ENCODE measurements at places on chromosomes 6 and 20.

GRCh38 chr6:46491201-46491627 is at the start of gene RCAN2:
TSS of gene RCAN2 (minus strand) at chr6:46491449.
- DNase-seq, result peak; percentile 11

- DNase-seq, result no peak
Measured at GRCh38 chr6:151131324-151132007, 108.3 kb upstream of the AKAP12 start.

- no peak for DNase-seq
Measured at GRCh38 chr6:45606831-45607400, 229.2 kb upstream of the SUPT3H start.

DNA sequence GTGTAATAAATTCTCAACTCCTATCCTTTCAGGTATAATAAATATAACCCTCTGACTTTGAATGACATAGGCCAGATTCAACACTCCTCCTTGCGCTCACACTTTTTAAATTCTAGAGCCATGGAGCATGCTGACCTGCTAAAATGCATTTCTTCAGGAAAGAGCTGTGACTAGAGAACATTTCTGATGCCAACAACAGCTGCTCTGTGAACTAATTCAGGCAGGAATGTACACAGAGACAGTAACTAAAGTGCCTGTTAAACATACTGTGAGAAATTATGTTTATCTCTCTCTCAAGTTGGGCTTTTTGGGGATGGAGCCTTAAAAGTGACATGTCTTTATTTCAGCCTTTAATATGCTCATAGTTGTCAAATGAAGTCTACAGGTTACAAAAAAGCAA is 8.3 kb downstream of the NHSL1 start:
- DNase-seq, result no peak

DNA sequence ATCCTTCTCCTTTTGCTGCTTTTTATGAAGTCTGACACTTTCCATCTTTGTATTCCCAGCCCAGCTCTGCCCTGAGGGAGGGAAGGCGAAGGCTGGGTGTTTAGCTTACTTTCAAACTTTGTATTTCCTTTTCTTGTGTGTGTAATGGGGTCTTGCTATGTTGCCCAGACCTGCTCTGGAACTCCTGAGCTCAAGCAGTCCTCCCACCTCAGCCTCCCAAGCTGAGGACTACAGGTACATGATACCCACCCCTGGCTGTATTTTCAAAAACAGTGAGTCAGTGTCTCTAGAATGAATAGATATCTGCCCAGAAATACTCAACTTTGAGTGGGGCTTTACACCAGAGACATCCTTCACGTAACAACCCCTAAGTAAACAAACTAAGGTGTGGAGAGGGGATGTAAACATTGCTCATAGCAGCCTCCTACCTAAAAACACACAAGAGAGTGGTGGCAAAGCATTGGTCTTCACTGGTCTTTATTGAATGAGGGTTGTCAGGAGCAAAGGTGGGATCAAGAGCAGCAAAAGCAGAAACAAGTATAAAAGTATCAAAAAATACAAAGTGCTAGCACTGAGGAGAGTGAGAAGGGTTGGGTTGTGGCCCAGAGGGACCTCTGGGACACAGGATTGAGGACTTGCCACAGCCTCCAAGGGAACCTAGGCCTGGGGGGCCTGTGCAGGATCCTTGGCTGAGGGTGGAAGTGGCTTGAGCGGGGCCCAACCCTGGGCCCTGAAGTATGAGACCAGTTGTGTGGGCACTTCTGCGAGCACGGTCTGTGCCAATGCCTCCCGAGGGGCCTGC is 10.2 kb downstream of the SPAG4 start:
- no peak for DNase-seq

- DNase-seq, result no peak
Measured at GRCh38 chr6:650098-650497, 6.8 kb downstream of the HUS1B start.

- DNase-seq, result no peak
Measured at GRCh38 chr6:11974089-11974488, 38.0 kb upstream of the HIVEP1 start.

DNA sequence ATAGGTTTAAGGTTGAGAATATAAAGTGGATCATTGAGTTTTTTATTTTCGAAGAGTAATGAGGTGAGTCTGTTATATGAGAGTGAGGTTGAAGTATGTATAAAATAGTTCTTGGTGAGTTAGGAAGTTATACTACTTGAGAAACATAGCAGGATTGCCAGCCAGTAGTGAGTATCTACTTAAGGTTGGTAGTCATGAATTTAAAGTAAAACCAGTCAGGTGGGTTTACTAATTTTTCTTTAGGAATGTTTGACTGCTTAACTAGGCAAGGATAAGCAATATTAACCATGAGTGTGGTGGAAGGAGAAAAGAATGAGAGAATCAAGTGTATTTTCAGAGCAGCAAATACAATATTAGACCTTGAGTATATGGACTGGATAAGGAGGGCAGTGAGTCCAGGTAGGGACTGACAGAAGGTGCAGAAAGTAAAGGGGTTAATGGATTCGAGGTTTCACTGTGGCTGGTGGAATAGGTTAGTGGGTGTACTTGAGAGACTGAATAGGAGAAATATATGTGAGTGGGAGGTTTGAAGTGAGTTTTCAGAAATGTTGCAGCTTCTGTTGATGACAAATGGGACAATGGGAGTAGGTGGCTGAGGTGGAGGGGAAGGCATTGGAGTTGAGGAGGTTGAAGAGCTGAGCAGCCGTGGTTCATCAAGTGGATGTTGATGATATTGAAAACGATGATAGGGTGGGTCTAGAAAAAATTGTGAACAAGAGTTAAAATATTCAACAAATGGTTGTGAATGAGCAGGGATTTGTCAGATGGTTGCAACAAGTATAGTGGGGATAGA is 232.5 kb upstream of the ASCC3 start:
- no peak for DNase-seq

- DNase-seq, result no peak
Measured at GRCh38 chr6:156517088-156517487, 260.1 kb upstream of the ARID1B start.

- no peak for DNase-seq
Measured at GRCh38 chr6:79467716-79468115, 69.5 kb downstream of the LCA5 start.

GRCh38 chr6:155122199-155122950 is 127.3 kb downstream of the TIAM2 start:
- no peak for DNase-seq

- DNase-seq, result no peak
Measured at GRCh38 chr6:108841377-108841855, 6.8 kb upstream of the ARMC2 start.

DNA sequence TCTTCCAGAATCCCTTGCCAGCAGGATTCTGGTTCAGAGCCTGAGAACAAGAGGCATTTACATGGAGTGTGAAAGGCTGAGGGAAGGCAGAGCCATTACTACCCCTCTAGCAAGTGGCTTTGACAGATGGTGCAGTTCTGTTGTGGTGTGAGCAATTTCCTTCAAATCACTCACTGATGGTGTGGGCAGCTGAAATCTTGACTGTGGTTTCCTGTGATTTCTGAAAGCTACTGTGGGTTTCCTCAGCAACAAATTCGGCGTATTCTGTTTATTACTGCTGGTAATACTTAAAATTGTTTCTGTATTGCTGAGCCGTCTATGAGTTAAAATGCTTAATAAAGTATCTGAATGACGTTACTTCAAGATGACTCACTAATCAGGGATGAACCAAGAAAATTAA is 181.5 kb upstream of the TCF21 start:
- DNase-seq, result no peak

DNA sequence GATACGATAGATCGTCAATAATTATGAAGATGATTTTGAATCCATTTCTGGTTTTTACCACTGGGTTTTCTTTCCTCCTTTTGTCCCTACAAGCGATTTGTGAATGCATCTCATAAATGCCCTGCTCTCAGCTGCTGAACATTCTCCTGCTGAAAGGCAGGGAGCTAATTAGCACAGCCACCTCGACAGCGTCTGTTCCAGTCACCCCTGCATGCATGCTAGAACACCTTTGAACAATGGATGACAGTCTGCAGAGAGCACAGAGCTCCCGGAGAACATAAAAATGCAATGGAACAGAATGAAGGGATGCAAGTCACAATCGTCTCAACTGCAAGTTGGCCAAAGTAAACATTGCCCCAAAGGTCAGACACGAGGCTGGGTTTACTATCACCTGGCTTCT is 105.8 kb downstream of the SLC35B3 start:
- no peak for DNase-seq

DNA sequence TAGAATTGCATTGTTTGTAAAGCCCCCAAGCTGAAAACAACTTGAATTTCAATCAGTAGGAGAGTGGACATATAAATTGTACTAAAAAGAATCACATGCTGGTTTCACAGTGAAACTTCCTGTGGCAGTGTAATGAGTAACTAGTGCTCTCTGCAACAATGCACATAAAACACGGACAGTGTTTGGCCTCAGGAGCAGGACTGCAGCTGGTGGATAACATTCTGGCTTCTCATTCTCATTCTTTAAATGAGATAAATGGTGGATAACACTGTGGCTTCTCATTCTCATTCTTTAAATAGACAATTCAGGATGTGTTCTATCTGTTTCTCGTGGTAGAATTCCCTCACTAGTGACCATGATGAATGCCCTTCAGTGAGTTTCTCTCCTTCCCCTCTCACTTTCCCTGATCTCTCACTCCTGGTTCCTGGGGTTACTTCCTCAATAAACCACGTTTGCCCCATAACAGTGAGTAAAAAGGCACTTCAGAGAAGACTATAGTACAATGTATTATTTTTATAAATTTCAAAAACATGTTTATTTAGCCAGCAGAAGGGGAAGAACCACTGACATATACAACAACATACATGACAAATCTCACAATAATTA is 59.9 kb downstream of the SLC22A2 start:
- no peak for DNase-seq

DNA sequence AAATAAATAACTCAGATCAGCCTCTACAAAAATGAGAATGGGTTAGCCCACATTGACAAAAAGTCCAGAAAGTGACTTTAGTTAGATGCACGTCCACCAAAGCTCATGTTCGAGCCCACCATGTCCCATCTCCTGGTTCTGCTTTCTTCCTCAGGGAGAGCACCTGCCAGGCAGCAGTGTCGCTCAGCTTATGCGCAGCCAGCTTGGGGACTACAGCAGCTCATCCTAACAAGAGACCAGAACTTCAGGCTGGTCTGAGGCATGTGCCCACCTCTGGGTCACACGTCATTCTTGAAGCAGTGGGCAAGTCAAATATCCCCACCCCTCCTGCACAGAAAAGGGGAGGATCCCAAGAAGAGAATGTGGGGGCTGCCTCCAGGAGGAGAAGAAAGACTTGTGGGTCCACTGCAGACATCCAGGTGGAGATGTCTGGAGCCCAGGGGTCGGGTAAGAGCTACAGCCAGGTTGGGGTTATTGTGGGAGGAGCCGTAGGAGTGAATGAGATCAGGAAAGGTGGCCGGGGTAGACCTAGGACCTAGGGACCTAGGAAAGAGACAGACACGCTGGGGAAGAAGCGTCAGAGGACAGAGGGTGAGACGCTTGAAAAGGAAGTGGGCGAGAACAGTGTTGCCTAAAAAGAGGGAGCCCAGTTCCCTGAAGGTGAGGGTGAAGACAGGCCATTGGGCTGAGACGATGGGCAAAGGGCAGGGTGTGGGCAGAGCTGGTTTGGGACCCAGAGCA is 52.5 kb downstream of the SSR1 start:
- no peak for DNase-seq

GRCh38 chr6:32700391-32701040 is 34.1 kb upstream of the HLA-DQB1 start:
- DNase-seq, result peak; percentile 27

- DNase-seq, result no peak
Measured at GRCh38 chr20:58655328-58656107, 4.4 kb downstream of the STX16 start.

DNA sequence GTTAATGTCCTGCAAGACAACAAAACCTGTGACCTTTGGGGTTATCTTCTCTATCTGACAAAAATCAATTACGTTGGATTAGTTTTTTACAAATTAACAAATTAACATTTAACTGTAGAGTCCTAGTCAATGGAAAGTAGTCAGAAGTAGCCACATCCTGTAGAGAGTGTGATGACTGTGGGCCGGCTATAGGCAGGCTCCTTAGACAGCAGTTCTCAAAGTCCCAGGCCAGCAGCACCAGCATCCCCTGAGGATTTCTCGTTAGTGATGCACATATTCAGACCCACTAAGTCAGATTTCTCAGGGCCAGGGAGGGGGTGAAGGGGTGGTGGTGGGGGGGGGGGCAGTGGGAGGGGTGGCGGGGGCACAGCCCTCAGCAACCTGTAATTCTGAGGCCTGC is 37.2 kb downstream of the ZNF341 start:
- DNase-seq, result no peak

DNA sequence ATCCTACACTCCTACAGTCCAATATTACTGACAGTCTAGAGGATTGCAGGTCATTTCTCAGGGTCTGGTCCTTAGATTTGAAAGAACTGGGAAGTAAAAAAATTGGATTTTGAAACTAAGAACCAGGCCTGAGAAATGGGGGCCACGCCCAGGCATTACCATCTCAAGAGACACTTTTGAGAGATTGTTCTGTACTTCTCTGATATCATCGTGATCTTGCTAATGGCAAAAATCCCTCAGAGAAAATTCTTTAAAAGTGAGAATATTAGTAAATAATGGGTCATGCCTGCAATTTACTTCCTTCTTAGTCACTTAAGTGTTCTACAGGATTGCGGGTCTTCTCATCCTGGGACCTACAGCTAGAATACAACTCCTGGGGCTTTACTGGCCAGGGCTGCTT is 42.0 kb upstream of the HIVEP1 start:
- DNase-seq, result no peak
